ENCODE measurements at places on chromosomes 1 and 21.
A peak's percentile ranks its signal among the peaks of the same experiment; 100 is the strongest.

GRCh38 chr1:198563583-198563982 is 23.1 kb upstream of the ATP6V1G3 start:
- DNase-seq: peak; percentile 84

GRCh38 chr1:7688659-7689058 is 82.4 kb upstream of the VAMP3 start:
- no peak for DNase-seq

DNA sequence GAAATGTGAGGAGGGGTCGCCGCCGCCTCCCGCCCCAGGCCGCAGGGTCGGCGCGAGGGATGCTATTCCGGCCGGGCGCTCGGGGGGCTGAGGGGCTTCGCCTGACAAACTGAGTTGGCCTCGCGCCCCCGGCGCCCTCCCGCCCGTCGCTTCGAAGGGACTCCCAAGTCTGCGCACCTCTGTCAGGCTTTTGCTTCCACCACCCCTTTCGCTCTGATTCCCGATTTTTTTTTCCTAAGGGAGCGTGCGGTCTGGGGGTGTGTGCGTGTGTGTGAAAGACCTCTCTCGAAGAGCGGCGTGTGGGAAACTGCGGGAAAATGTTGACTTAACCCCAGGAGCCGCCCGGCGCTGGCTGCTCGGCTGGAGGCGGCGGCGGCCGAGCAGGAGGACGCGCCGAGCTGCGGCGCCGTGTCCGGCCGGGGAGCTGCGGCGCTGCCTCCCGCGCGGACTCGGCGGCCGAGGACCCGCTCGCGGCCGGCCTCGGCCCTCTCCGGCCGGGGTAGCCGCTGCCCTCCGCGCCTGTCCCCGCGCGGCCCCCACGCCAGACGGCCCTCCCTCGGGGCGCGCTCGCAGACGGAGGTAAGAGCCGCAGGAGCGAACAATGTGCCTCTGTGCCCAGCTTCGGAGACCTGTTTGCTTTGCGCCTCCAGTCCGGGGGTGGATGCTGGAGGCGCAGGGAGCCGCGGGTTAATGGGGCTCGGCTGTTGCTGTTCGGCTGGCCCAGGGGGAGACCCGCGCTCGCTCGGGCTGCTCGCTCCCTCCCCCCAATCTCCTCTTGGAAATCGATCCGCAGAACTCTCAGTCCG is 1.1 kb downstream of the ADGRL2 start:
- peak; percentile 32 for DNase-seq

DNA sequence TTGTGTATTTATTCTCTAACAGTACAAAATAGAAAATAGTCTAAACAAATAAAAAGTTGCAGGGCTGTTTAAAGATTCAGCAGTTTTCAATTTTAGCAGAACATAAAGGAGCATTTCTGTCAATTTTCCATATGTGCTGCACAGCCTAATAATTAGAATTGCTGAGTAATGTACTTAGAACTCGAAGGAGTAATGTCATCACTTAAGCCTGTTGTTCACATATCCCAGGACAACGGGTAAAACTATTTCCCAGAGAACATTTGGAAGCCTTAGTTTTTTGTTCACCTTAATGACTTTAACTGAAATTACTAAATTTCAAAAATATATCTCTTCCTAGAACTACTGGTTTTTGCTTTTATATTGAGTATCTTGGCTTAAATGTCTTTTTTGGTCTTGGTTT is 81.6 kb downstream of the ZP4 start:
- DNase-seq: no peak

GRCh38 chr1:98267423-98267822 is 346.6 kb upstream of the DPYD start:
- DNase-seq: no peak

- DNase-seq: no peak
Observed at GRCh38 chr1:215007880-215008279, 74.7 kb upstream of the KCNK2 start.

DNA sequence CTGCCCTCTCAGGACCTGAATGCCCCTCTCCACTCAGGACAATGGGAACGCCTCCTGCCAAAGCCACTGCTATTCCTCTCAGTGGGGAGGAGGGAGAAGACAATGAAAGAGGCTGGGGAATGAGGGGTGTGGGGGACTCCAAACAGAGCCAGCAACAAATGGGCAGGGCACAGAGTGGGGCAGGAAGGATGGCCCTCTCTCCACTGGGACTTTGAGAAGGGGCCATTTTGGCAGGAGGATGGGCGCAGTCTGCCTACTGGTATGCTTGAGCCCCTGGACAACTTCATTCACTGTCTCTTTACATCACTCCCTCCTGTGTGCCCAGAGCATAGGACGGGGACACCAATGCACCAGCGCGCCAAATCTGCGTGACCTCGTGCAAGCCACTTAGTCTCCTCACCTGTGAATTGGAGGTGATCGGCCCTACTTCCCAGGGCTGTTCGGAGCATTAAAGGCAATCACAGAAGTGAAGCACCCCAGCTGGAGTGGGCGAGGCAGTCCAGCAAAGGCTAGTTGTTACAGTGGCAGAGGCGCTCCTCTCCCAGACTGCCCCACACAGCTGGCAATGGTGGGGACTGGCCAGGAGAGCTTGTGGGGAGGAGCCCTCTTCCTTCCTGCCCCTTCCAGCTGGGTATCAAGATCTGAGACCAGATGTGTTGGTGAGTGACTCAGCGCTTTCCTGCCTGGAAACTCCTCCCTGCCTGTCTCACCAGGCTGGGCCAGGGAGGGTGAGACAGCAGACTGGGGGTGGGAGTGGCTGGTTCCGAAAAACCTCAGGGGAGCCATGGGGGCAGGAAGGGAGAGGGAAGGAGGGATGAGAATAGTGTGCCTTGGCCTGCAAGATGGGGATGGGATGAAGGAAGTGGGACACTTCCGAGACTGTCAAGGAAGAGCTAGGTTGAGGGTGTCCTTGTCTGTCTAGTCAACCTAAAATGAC is 22.4 kb upstream of the SYNC start:
- DNase-seq: peak; percentile 79

GRCh38 chr21:14768042-14768441 is 221.9 kb upstream of the SAMSN1 start:
- DNase-seq: no peak

DNA sequence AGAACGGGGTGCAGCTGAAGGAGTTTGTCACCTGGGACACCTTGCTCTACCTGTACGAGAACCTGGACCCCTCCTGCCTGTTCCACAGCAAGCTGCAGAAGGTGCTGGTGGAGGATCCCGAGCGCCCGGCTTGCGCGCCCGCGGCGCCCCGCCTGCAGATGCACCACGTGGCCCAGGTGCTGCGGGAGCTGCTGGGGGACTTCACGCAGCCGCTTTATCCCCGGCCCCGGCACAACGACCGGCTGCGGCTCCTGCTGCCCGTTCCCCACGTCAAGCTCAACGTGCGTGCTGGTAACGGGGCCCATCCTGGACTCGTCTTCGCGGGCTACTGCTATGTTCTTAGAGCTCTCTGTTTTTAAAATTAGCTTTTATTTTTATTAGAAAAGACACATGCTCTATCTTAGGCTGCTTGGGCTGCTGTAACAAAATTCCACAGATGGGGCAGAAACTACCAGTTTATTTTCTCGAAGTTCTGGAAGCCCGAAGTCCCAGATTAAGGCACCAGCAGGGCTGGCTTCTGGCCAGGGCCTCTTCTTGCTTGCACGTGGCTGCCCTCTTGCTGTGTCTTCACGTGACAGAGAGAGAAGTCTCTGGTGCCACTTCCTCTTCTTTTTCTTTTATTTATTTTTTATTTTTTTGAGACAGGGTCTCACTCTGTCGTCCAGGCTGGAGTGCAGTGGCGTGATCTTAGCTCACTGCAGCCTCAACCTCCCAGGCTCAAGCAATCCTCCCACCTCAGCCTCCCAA is 38.1 kb downstream of the TRPM2 start:
- no peak for DNase-seq

DNA sequence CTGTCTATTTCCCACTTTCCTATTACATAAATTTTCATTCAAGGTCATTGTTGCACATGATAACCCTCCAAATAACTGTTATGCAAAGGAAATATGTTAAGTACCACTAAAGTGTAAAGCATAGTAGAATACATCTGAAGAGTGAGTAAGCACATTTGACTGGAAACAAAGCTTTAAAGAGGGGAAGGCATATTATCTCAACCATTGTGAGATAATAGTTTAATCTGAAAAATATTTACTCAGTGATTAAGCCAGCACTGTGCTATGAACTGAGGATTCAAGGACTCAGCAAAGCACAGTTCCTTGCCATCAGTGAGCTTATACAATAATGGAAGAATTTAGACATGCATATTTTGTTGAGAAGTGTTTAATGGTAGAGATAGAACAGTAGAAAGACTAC is 127.4 kb downstream of the HMCN1 start:
- DNase-seq: peak; percentile 16

GRCh38 chr1:166350490-166350889 is 183.7 kb upstream of the FAM78B start:
- no peak for DNase-seq

- no peak for DNase-seq
Observed at GRCh38 chr1:116754198-116754977, at the start of gene CD2. CD2 (plus strand) TSS chr1:116754430; CDS start chr1:116754493, 63 bp downstream.

- no peak for DNase-seq
Observed at GRCh38 chr1:225980005-225980836, 18.9 kb downstream of the SDE2 start.

- no peak for DNase-seq
Observed at GRCh38 chr1:64581843-64582185, 111.9 kb downstream of the CACHD1 start.

DNA sequence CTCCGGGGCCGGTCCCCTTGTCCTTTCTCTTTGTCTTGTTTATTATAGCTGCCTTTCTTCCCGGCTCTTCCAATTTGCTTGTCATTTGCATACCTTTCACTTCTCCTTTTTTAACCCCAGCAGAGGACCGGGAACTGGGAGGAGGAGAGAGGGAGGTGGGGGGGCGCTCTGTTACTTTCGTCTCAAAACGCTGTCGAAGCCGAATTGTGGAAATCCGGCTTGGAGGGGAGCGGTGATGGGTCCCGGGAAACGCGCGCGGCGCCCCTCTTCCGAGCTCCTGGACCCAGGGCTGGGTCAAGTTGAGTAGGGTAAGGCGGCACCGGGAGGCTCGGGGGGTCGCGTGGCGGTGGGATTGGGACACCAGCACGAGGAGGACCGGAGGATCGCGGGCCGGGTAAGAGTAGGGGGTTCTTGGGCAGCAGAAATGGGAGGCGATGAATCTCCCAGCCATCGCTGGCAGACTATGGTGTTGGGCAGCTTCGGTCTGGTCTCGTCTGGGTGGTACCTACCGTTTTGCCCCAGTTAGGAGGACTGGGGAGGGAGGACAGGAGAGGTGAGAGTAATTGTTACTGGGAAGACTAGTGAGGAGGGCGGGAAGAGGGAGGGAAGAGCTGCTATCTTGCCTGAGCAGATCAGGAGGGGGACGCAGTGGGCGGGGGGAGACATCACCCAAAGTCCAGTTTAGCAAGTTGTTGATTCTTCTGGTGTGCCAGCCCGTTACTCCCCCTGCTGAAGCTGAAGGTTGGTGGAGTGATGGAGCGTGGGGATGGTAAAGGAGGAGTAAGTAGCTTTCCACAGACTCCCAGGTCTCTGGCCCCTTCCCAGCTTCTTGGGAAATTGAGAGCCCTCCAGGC is 1.5 kb downstream of the PROX1 start:
- no peak for DNase-seq

GRCh38 chr1:97143236-97143882 is 421.8 kb downstream of the PTBP2 start:
- DNase-seq: peak; percentile 87

GRCh38 chr1:165355139-165355976 is 1.2 kb downstream of the LMX1A start:
- no peak for DNase-seq

- no peak for DNase-seq
Observed at GRCh38 chr1:245804696-245805095, 649.9 kb downstream of the KIF26B start.

DNA sequence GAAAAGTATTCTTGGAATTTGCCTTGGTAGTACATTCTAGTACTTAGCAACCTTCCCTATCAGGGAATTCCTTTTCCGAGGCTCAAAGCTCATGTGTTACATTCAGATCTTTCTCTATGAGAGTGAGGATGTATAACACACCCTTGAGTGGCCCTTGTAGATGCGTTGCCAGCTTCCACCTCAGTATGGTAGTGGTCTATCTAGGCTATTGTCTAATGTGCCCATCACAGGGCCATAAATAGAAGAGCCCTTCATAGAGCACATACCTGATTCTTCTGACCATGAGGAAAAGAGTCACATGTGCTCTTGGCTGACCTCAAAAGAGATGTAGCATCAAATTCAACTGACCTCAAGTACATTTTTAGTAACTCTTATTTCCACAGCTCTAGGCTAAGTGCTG is 14.0 kb upstream of the ZC3H11B start:
- DNase-seq: no peak

DNA sequence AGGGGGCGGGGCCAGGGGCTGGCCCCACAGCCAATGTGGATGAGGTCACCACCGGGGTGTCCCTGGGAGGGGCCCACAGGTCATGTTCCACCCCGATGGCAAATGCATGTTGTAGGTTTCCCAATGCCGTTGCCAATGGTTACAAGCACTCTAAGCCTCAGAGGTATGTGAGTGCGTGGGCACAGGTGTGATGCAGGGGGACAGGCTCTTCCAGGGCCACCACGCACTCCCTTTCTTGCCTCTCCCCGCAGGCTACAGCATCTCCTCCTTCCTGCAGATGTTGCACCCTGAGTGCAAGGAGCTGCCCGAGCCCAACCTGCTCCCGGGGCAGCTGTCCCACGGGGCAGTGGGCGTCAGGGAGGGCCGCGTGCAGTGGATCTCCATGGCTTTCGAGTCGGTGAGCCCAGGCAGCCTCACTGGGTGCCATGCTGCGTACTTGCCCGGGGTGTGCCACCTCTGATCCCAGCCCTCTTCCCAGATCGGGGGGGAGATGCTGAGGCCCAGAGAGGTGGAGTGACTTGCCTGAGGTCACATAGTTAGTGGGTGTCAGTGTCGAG is 52.4 kb downstream of the DISP3 start:
- DNase-seq: no peak

DNA sequence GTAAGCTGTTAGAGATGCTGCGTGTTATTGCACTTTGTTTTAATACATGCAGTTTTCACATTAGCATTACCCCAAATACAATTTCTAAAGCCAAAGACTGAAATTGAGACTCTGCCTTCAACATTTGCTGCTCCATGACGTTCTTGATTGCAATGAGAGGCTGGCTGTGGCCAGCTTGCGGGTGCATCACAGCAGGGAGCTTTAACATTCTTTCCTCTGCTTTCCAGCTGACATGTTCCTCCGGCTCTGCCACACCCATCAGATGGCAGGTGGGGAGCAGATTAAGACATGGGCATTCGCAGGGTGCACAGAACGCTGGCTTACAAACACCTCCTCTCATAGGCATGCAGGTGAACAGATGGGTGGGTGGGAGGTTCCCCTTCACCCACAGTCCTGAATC is 314.1 kb downstream of the DISC1 start:
- DNase-seq: no peak

- DNase-seq: no peak
Observed at GRCh38 chr1:23576338-23577055, 17.2 kb upstream of the ID3 start.

GRCh38 chr21:36859744-36860501 is 106.5 kb downstream of the HLCS start:
- peak; percentile 68 for DNase-seq

Measured in renal cortical epithelial cell (primary cell).